ENCODE measurements at places on chromosomes 7 and 10. TPM values are rescaled to one million over a fixed set of nuclear protein-coding genes. Genes with fewer than 3 reads are reported as not detected.

Gene NKX1-2
- total RNA-seq, result not detected

Gene ATP5MK
- 577 TPM for total RNA-seq

Gene C7orf57
- not detected for total RNA-seq

Gene MYOZ1
- not detected for total RNA-seq

DNA sequence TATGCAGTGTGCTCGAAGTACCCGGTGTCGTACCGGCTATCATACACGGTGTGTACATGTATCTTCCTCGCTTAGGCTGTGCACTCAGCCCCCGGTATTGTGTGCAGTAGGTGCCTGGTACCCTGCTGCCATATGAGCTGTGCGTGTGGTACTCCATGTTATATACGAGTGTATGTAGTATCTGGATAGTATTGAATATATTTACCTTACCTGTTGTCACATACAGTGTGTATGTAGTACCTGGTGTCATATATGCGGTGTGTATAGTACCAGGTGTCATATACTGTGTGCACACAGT is 1.2 kb downstream of the ZMYND11 start:
- H3K27me3 ChIP-seq, result no peaks in the 10 kb centered on the region
- no peaks in the 10 kb centered on the region for H3K36me3 ChIP-seq
- peak overlapping the region; percentile 74 for H3K4me3 ChIP-seq

DNA sequence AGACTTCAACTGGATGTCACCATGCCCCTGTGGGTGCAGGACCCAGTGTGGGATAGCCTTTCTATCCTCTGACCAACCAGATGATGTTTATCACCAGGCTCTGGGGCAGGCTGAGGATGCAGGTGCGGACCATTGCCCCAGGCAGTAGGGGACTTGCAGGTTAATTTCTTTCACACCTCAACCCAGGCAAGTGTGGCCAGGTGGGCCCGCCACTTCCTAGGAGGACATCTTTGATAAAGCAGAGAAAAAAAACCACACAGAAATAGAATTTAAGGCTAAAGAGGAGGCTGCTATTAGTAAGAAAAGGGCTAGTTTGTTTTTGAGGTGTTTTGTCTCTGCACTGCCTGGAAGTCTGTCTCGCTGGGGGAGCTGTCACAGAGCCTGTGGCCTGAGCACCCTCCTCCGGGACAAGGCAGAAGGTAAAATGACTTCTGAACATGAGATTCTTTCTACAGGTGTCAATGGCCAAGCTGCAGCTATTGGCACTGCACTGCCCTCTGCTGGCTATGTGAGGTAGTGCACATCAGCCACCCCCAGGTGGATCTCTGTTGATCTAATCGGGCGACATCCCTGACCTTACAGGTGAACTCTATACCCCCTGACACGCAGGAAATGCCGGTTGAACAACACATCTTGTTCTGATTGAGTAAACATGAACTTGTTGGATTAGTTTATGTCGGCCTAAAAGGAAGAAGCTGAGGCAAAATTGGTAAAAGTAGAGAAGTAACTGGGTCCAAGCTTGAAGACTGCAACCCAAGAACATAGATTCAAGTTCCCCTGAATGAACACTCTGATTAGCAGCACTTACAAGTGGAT is 21.0 kb downstream of the UPP1 start:
- no peaks in the 10 kb centered on the region for H3K4me1 ChIP-seq
- H3K27ac ChIP-seq, result no peak overlapping the region
- DNase-seq, result peak; percentile 91
- H3K36me3 ChIP-seq, result no peaks in the 10 kb centered on the region
- H3K27me3 ChIP-seq, result no peaks in the 10 kb centered on the region

DNA sequence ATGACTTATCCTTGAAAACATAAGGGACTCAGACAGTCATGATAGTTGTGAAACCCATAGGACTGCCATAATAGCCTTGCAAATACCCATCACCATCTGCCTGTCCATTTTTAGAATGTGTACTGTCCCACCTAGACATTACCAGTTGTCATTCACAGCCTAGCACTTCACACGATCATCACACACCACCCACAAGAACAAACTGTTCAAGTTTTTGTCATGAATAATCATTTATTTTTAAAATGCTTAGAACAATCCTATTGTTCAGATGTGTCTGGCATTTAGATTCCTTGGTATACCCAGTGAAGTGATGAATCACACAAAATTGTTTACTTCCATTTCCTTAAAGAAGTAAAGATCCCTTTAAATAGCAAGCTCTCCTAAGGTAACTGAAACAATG is 46.6 kb downstream of the CCDC3 start:
- no peak overlapping the region for H3K27ac ChIP-seq
- no peak overlapping the region for H3K4me3 ChIP-seq
- no peaks in the 10 kb centered on the region for H3K36me3 ChIP-seq

- H3K27ac ChIP-seq, result peak overlapping the region; percentile 37
- no peak overlapping the region for H3K4me3 ChIP-seq
- DNase-seq, result no peak
- no peaks in the 10 kb centered on the region for H3K4me1 ChIP-seq
Measured at GRCh38 chr7:106768324-106768751, 96.7 kb upstream of the PIK3CG start.

DNA sequence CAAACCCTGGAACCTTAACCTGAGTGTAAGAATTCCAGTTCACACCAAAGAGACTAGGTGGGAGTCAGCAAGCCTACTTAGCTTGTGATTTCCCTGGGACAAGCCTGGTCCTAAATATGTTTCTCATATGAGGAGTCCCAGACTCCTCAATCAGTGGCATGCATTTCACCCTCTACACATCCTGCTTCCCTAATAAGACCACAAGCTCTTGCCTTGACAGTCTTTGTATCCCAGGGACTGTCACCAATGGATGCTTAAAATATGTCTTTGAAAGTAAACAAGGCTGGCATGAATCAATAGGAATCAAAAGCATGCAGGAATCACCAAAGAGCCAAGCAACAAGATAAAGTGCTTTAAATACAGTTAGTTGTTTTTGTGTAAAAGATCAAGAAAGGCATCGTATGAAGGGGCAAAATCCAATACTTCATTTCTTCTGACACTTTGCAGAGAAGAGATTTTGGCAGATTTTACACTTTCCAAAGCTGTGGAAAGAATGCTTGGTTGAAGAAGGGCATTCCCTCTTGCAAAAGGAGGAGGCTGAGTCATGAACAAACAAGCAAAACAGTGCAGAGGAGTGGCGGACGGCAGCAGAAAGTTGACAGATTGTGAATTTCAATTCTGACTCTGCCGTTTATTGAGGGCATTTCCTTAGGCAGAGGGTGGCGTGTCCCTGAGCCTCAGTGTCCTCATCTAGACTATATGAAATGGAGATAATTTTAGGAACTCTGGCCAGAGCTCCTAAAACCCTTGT is 8.5 kb upstream of the NFE2L3 start:
- no peak overlapping the region for H3K4me3 ChIP-seq
- no peak overlapping the region for H3K27ac ChIP-seq
- peaks cover 3% of the 10 kb centered on the region for H3K27me3 ChIP-seq
